ENCODE measurements at places on chromosomes 13 and 19.

- peak; percentile 99 for DNase-seq
These were observed 115.5 kb downstream of the FGF14 start for GRCh38 chr13:102286326-102286725.

DNA sequence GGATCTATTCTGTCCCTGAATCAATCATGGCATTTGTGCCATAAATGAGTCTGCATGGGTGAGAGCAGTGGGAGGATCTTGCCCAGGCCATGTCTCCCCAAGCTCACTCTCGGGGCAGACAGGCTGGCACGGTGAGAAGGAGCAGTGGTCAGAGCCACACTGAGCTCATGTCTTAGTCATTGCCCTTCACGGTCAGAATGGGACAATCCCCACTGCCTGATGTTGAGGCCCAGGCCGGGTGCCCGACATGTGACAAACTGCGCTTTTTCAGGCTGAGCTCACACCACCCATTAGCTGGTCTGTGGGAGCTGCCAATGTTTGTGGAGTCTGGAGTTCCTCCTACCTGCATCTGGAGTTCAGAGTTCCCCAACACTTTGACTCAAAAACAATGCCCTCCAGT, 481.9 kb downstream of the COG6 start:
- no peak for DNase-seq

DNA sequence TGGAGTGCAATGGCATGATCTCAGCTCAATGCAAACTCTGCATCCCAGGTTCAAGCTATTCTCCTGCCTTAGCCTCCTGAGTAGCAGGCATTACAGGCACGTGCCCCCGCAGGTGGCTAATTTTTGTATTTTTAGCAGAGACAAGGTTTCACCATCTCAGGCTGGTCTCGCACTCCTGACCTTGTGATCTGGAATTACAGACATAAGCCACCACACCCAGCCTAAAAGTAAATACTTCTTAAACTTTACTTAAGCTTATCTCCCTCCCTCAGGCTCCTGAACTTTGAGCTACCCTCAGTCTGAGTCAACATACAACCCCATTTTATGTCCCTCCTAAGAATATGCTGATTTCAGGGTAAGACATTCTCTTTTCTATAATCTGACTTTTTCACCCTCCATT, 66.1 kb downstream of the ZNF486 start:
- no peak for DNase-seq

- DNase-seq = peak; percentile 97
These were observed at the start of gene KLF12 for GRCh38 chr13:74134221-74134776. Gene KLF12, minus strand, starts transcription at chr13:74134404.

- no peak for DNase-seq
These were observed 7.2 kb downstream of the TMEM255B start for GRCh38 chr13:113766035-113766800.

- peak; percentile 69 for DNase-seq
These were observed 8.7 kb upstream of the UBAC2 start for GRCh38 chr13:99191900-99192399.

- no peak for DNase-seq
These were observed 113.1 kb downstream of the PAN3 start for GRCh38 chr13:28251466-28251865.

DNA sequence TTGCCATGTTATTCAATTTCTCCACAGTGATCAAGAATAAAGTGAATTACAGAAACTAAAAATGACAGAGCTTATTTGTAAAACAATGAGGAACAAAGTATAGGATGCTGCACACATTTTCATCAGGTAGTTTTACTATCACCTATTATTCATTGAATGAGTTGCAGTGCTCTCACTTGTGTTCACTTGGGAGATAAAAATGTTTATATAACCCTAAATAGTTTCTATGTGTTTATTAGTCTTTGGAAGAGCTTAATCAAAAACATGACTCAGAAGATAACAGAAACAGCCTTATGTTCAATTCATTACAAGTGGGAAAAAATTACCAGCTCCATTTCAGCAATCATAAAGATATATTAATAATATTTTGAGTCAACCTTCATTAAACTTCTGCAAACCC, 796.2 kb downstream of the SLITRK1 start:
- peak; percentile 29 for DNase-seq

DNA sequence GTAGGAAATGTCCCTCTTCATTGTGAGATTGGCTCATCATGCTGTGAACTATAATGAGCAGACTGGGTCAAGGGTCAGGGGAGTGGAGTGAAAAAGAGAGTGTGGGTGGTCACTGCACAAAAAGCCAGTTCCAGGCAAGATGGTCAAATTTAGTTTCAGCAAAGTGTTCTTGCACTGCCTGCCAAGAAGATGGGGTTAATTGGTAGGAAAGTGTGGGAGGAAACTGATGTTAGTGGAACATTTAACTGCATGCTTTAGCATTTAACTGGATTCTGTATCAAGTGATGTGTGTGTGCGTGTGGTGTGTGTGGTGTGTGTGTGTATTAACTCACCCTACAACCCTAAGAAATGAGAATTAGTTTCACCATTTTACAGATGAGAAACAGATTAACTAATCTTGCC, 131.6 kb downstream of the COG6 start:
- DNase-seq = peak; percentile 70

DNA sequence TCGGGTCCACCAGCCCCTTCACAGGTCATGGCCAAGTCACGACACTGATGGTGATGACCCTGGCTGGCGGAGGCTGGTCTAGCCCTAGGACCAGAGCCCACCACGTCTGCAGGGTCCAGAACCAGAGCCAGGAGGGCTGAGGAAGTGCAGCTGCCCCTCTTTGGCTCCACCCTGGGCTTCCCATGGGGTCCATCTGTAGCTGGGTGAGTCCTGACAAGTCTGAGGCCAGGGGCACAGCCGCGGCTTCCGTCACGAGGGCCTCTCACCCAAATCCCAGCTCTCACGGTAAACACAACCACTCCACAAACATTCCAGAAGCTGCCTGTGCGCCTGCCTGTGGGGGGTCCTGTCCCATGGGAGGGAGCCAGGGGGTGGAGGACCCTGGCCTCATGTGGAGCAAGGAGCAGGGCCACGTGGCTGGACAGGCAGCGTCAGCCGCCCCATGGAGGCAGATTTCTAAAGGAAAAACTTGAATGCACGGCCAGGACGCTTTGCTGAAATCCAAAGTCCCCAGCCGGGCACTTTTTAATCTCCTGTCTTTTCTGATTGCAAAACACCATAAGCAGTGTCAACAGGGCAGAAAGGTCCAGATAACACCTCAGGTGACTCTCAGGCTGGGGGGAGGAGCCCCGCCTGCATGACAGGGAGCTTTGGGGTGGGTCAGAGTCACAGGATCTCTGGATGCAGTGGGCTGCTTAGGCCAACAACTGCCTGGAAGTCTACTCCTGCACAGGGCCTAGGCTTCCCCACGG, 29.9 kb downstream of the CEBPG start:
- DNase-seq = no peak

DNA sequence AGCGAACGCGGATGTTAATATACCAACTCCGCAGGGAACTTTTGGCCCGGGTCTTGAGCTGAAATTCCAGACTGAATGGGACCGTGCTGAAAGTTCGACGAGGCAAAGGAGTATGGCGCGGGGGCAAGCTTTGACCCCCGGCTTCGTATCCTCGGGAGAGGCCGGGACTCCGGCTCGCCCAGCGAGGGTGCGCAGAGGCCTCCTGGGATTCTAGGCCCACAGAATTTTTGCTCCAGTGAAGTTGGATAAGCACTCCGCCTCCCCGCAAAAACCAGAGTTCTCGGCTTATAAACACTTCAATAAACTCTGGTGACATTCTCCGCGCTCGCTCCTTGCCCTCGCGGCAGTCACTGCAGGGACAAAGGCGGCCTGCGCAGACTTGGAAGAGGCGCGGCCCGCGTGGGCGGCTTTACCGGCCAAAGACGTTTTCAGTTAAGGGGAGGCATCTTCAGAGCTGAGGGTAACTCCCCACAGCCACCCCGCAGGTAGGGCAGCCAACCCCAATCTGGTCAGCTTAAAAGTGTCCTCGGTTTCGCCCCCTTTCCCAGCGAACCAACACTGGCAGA, 112.6 kb downstream of the KCNRG start:
- no peak for DNase-seq

GRCh38 chr19:54416695-54417491, 1.6 kb downstream of the TTYH1 start:
- no peak for DNase-seq

DNA sequence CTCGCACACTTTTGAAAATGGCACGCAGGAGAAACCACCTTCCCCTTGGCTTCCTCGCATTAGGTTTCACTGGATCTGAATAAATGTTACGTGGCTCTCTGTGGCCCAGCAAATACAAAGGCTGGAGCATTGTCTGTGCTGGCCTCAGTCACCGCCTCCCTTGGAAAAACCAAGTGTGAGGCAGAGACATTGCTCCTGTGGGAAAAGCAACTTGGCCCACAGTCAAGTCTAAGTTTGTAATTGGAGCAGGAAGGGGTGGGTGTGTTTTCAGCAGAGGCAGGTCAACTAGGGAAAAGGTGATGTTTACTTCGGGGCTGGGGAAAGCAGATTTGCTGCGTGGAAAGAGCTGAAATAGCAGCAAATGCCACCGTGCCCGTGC, 101.6 kb downstream of the IRS2 start:
- no peak for DNase-seq

DNA sequence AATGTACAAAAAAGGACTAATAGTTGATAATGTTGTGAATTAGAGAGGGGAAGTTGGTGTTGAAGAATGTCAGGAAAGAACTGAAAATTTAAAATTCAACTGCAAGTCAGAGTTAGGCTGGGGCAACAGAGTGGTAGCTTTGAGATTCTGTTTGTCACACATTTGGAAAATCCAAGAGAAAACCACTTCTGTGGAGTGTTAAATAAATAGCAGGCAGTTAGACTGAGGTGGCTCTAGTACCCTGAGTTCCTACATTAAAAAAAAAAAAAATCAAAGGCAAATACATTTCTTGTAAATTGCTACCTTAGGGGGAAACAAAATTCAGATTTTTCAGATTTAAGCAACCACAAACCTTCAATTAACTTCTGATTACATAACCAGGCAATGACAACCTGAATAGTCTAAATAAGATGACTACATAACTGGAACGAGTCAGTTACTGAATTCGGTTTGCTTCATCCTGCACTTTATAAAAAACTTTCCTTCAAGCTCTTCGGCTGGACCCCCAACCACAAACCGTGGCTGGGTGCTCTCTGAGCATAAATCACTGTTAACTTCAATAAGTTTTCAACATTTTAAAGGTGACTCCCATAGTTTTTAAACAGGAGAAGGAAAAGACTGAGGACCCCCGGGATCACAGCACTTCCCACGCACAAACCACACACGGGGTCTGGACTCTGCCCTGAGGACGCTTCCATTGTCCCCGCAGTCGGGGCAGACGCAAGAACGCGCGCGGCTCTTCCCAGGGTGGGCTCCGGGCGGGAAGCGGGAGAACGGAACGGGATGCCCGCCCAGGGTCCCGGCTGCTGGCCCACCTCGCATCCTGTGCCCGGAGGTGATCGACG, 725 bp downstream of the ZNF682 start:
- peak; percentile 28 for DNase-seq

GRCh38 chr13:110162053-110162452, 144.9 kb downstream of the COL4A1 start:
- no peak for DNase-seq

- no peak for DNase-seq
These were observed 1.1 kb upstream of the IFI30 start for GRCh38 chr19:18172331-18173053.

- DNase-seq = peak; percentile 87
These were observed 31.5 kb downstream of the KLF5 start for GRCh38 chr13:73090116-73090822.

- peak; percentile 65 for DNase-seq
These were observed 4.6 kb upstream of the NAA16 start for GRCh38 chr13:41306271-41307145.

DNA sequence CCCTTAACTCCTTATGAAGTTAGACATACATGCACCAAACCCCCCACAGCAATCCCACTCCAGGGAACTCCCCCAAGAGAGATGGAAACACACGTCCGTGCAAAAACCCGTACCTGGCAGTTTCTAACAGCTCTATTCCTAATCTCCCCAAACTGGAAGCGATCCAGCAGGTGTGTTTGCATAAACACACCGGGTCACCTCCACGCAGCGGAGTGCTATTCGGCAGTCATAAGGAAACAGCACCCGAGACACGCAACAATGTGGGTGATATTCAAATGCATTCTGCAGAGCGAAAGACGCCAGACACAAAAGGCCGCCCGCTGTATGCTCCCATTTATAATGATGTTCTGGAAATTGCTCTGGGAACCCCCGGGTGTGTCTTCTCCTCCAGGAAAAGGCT, 6.8 kb upstream of the ZNRF4 start:
- no peak for DNase-seq

DNA sequence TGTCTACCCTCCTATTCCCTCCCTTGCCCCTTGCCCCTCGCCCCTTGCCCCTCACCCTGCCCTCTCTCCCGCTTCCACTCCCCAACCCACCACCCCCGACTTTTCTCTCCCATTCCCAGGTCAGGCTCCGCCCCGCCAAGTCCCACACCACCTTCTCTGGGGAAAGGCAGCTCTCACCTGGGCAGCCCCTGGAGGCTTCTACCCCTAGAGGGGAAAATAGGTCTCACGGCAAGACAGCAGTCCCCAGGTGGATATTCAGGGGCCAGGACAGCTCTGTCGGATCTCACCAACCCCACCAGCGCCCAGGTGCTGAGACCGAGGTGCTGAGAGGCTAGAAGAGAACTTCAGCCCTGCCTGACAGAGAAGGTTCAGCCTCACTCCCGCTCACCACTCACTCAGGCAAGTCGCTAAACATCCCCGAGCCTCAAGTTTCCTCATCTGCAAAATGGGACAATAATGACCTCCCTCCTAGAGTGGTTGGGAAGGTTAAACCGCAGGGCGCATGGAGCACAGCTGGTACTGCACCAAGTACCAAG, 1.4 kb upstream of the ERFL start:
- DNase-seq = no peak

- DNase-seq = peak; percentile 86
These were observed 109.0 kb downstream of the TNFRSF19 start for GRCh38 chr13:23679220-23679619.

GRCh38 chr13:40028446-40028845, 373.0 kb downstream of the COG6 start:
- no peak for DNase-seq

- no peak for DNase-seq
These were observed 101.7 kb downstream of the ZIC5 start for GRCh38 chr13:99869830-99870229.

DNA sequence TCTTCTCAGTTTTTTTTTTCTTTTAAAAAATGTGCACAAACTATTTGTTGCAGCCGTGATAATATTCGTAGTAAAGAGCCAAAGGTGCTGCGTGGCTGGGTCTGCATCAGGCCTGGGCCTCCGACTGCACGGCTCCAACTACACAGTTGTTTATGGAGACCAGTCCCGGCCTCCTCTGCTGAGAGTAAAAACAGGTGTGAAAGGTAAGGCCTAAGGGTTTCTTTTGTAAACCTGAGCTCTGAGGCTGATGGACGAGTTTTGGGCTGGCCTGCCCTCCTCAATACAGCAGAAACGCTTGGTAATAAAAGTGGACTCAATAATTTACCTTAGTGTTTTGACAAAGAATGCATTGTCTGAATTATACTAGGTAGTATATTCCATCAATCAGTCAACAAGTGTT, 3.9 kb downstream of the MBNL2 start:
- DNase-seq = no peak
